Natural killer cell treated with Interleukin-12 subunit alpha and Interleukin-12 subunit beta and Interleukin-15 and Interleukin-18, amount 100 ng/mL, for 72 hours (primary cell): ENCODE measurements at places on chromosomes 2 and 18.

DNA sequence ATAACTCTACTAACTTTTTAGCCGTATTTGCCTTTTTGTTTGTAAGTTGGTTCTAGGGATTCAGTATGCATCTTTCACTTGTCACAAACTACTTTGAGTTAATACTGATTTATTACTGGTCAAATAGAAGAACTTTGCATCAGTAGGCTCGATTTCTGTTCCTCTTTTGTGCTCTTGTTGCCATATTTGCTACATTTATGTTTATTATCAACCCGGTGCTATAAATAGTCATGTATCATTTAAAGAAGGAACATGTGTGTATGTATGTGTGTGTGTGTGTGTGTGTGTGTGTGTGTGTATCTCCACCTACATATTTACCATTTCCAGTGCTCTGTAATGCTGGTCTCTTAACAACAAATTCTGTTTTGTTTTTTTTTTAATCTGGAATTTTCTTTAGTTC is 79.6 kb upstream of the B3GNT7 start:
- no peak for DNase-seq

- no peak for DNase-seq
Measured at GRCh38 chr2:45168711-45169338, 159.6 kb upstream of the SIX2 start.

DNA sequence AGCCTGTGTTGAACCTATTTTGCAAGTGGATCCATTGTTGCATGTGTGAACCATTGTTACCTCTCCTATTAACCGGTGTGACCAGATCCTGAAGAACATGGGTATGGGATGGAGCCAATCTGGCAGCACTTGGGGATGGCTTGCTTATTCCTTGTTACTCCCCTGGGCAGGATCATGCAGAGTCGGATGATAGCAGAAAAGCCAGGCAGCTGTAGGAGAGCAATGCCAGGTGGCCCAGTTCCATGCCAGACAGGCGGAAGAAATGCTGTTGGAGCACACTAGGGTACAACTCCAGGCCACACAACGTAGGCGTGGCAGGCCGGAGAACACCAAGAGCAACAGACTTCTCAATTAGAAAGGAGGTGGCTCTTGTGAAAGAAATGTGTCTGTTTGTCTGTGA is 16.3 kb upstream of the MYO1B start:
- no peak for DNase-seq

DNA sequence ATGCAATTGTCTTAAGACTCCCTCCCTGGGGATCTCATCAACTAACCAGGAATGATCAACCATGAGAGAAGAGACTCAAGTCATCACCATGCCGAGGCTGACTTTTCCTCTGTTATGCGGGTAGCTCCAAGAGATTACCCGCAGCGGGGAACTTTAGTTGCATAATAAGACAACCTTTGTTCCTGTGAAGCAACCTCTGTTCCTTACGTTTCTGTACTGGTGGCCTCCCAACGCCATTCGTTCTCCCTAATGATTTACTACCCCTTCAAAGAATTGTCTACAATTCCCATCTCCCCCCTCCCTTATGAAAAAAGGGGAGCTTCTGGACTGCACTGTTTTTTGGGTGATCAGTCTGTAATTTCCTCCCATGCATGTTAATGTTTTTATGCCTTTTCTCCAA is 66.1 kb upstream of the LRPPRC start:
- DNase-seq = no peak

GRCh38 chr18:44539926-44540325 is 140.8 kb upstream of the SETBP1 start:
- DNase-seq = no peak

GRCh38 chr18:63860531-63860930 is 27.0 kb upstream of the SERPINB2 start:
- no peak for DNase-seq

GRCh38 chr18:50717563-50717962 is 102.3 kb downstream of the MRO start:
- no peak for DNase-seq
